ENCODE measurements at places on chromosomes 13 and 19. TPM values are rescaled to one million over a fixed set of nuclear protein-coding genes. Genes with fewer than 3 reads are reported as not detected.

- DNase-seq = no peak
These were observed 53.6 kb upstream of the FRY start for GRCh38 chr13:31978021-31978420.

GRCh38 chr13:18954254-18954653, 227.4 kb downstream of the TUBA3C start:
- DNase-seq = no peak

Gene KCNC3
- total RNA-seq = not detected

DNA sequence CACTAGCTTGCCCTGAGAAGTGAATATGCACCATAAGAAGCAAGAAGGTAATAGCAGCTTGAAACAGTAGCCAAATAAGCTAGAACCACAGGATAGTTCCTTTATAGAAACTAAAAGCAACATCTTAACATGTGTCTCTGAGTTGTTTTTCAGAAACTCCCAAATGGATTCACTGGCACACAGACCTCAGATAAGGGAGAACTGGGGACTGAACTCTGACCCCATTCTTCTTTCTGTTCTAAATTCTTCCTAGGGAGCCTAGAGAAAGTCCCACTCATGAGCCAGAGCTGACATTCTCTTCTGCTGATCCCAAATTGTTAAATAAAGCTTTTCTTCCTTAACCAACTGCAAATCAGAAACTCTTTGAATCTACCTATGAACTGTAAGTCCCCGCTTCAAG, 146.1 kb downstream of the PCDH9 start:
- no peak for DNase-seq

DNA sequence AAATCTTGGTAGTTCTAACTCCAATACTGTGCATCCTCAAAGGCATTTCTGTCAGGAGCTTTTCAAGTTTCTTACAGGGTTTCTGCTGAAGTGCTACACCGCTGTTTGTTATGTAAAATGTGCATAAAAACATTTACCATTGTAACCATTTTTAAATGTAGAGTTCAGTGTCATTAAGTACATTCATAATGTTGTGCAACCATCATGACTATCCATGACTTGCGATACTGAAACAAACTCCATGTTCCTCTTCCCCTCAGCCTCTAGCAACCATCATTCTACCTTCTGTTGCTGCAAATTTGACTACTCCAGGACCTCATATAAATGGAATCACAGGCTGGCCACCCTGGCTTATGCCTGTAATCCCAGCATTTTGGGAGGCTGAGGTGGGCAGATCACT, 14.4 kb upstream of the SLC25A42 start:
- no peak for DNase-seq

Gene LRRC4B
- total RNA-seq = not detected

DNA sequence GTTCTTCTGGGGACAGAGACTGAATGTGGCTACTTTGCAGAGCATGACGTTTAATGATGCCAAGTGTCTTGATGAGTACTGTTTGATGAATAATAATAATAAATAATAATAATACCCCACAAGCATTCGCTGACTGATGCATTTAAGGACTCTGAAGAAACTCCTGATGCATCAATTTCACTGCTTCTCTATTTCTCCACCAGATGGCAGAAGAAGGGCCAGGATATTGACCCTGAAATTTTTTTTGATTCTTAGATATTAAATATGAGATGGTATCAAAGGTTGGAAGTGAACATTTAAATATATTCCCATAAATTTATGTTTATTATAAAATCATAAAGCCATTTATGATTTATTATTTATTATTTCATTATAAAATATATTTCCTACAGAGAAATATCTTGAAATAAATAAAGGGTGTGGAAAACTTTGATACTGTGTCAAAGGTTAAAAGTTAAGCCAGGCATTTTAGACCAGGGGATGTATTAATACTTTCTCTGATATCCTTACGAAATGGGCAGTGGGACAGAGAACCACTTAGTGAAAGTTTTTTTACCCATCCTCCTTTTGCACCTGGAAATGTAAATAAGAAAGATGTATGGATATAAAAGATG, 170.9 kb downstream of the LACC1 start:
- DNase-seq = no peak

GRCh38 chr13:99227909-99228688, 27.4 kb downstream of the UBAC2 start:
- DNase-seq = no peak

- no peak for DNase-seq
These were observed 31.9 kb downstream of the SGCG start for GRCh38 chr13:23212671-23213070.

GRCh38 chr19:3281026-3281425, 56.6 kb downstream of the CELF5 start:
- no peak for DNase-seq

Gene LMTK3
- 0.86 TPM for total RNA-seq

- DNase-seq = no peak
These were observed 94.7 kb downstream of the PTPRS start for GRCh38 chr19:5245631-5246553.

GRCh38 chr19:20307127-20307526, 140.1 kb downstream of the ZNF486 start:
- no peak for DNase-seq

GRCh38 chr13:97413694-97414093, 20.3 kb upstream of the RAP2A start:
- no peak for DNase-seq

GRCh38 chr19:8615024-8615423, 4.5 kb upstream of the ADAMTS10 start:
- DNase-seq = no peak

DNA sequence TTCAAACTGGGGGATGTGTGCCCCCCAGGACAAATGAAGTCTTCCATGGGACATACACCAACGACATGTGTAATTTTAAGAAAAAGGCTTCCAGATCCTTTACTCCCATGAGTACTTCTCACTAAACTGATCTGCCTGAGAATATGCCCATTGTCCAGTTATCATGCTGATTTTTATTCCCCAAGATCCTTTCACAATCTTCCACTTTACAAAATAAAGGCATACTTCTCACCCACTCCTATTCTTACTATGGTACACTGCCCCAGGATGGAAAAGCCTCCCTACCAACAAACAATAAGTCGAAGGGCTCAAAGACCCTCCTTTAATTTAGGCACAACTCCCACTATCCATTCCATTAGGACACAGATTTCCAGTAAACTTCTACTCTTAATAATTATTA, 3.5 kb downstream of the SPART start:
- no peak for DNase-seq

Gene LGALS4
- total RNA-seq = not detected

DNA sequence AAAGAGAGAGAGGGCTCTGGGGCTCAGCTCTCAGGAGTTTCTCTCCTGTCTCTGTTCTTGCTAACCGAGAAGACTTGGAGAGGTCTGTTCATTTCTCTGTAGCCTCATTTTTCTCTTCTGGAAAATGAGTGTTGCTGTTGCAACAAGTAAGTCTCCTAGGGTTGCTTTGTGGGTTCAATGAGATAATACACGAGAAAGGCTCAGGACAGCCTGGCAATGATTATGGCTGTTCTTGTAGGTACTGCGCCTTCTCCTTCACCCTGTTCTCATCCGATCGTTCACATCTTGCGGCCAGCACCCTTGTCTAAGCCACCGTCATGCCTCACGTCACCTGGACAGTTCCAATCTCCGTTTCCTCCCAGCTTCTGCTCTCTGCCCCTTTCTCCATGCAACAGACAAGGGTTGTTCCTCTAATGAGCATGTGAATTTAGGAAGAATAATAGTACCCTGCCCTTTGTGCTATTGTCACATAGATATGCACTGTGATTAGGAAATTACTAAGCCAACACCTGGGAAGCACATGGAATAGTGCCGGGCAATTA, 4.2 kb downstream of the C5AR1 start:
- no peak for DNase-seq

GRCh38 chr13:88086577-88086976, 415.4 kb downstream of the SLITRK5 start:
- no peak for DNase-seq

Gene CGB3
- total RNA-seq = not detected

Gene GARIN5A
- total RNA-seq = not detected

Gene PGLYRP1
- not detected for total RNA-seq

GRCh38 chr19:21603431-21604231, 98.2 kb downstream of the ZNF429 start:
- no peak for DNase-seq

DNA sequence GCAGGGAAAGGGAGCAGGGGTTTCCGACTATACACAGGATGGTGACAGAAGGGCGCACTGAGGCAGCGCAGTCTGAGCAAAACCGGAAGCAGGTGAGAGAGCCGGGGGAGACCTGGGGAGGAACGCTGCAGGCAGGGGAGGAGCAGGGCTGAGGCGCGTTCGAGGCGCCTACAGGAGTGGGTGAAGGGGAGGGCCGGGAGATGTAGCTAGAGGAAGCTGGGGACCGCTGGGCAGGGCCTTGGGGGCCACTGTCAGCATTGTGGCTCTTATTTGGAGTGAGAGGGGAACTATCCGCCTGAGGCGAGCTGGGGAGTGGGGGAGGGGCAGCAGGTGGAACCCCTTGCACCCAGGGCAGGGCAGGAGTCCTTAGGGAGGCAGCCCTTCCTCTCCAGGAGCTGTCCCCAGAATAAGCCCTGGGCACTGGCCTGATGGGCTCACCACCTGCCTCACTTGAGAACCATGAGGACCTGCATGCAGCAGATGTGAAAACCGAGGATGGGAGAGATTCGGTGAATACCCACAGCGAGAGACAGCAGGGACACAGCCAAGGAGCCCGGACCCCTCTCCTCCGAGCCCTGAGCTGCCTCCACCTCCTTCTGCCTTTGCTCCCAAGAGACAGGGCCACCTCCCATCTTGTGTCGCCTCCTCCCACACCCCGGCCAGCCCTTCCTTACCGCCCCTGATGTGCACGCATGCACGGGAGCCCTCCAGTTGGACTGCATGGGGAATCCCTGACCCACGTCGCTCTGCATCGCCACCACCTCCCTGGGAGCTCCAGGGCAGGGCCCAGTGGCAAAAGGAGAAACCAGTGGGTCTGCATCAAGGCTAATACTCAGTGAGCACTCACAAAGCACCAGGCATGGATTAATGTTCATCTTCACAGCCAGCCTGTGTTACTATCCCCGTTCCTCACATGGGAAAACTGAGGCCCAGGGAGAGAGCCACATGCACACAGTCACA, 10.3 kb downstream of the AKT2 start:
- DNase-seq = no peak

- DNase-seq = no peak
These were observed 435.3 kb upstream of the NBEA start for GRCh38 chr13:34506796-34507195.

DNA sequence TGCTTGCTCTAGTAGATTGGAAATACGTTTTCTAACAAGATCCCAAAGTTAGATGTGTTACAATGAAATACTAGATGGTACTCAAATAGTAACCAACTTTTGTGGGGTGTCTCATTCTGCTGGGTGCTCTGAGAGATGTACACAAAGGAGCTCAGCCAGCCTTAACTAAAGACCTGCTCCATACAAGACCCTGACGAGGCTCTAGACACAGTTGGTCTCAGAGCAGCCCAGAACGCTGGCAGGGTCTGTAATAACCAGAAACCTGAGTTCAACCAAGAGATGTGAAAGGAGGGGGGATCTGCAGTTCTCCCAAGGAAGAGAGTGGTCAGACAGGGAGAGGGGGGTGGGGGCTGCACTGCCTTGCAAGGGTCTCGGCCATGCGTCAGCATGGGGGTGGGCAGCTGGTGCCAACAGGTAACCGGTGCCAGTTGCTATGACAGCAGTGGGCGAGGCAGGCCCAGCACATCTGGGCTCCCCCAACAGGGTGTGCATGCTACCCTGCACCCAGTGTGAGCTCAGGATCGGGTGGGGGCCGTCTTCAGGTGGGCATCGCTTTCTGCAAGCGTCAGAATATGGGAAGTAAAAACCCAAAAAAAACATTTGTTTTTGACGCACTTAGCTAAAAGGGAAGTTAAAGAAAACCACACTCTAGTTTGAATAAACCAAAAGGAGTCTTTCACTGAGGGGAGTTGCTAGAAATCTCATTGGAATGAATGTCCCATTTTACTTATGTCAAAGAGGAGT, 68.0 kb upstream of the GPR183 start:
- no peak for DNase-seq

DNA sequence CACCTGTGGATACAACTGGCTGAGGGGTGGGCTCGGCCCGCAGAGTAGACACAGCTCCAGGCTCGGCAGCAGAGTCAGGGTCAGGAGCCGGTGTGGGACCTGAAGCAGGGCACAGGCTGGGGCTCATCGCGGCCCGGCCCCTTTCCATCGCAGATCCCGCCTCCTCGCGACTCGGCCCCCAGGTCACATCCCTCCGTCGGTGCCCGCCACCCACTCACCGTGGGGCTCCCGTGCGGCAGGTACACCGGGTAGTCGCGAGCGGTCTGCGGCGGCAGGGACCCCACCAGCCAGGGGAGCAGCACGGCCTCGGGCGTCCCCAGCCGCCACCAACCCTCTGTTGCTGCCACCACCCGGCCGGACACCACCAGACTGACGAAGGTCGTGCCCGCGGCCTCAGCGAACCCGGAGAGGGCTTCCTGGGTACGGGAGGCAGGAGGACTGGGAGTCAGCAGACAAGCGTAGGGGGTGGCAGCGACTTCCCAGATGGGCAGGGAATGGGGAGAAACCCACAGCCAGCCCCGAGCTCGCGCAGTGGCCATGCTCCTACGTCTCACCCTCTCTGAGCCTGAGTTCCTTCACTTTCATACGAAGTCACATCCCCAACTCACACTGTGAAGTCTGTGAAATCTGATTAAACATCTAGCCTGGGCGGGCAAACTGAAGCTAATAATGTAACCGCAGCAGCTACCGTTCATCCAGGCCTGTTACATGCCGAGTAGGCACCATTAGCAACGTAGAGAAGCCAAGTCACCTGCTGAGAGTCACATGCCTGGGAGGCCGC, 3.7 kb downstream of the FUZ start:
- DNase-seq = no peak

- no peak for DNase-seq
These were observed 49.4 kb upstream of the SLC15A1 start for GRCh38 chr13:98801626-98802418.

- no peak for DNase-seq
These were observed 10.0 kb downstream of the CHAMP1 start for GRCh38 chr13:114324334-114324733.

Gene KLF1
- total RNA-seq = not detected

DNA sequence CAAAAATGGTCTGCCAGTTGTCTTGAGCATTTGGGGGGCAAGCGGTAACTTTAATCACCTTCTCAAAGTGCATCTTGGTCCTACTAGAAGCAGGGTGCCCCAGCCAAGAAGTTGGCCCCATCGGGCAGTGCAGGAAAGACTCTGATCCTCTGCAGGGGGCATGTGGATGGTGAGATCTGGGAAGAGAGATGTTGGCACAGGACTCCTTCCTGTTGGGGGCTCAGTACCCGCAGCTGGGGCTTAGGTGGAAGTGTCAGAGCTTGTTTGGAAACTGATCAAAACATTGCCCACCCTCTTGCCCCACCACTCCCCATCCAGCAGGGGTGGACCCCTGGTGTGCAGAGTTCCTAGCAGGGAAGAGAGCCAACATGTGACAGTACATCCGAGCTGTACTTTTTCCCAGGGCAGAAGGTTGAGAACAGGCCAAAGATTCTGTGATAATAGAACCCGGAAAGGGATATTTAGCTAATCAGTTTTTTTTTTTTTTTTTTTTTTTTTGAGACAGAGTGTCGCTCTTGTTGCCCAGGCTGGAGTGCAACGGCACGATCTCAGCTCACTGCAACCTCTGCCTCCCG, 8.8 kb downstream of the RRAS start:
- DNase-seq = no peak

Data from HFFc6 (cell line).